ENCODE measurements at places on chromosomes 5 and 9.

DNA sequence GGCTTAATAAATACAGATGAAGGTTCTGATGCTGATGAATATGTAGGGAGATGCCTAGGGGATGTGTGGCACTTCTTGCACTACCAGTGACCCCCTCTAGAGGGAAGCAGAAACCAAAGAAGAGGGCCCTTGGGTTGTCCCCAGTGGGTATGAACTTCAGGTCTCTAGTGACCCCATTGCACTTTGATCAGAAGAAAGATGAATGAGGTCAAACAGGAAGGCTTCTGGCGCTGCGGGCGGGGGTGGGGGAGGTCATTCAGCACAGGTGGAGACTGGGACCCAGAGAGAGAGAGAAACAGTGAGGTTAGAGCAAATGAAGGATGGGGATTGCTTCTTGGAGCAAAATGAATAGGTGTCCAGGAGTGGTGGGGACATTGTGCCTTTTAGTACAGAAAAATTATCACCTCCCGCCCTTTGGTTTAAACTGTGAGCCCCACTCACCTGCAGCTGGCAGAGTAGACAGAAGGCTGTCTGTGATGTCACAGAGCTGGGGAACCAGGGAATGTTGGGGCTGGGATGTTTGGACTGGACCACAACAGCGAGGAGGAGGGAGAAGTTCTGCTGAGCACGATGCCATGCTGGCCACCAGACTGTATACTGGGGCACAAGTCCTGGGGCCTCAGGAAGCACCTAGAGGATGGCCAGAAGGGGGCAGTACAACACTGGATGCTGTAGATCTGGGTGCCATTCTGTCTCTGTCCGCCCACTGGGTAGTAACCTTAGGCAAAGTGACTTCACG is at the start of gene TEX48:
TSS of gene TEX48 (minus strand) at position 599 of the 739 bp plus-strand sequence. CDS start 10,469 bp downstream, outside the sequence.
- DNase-seq, result peak; percentile 39

DNA sequence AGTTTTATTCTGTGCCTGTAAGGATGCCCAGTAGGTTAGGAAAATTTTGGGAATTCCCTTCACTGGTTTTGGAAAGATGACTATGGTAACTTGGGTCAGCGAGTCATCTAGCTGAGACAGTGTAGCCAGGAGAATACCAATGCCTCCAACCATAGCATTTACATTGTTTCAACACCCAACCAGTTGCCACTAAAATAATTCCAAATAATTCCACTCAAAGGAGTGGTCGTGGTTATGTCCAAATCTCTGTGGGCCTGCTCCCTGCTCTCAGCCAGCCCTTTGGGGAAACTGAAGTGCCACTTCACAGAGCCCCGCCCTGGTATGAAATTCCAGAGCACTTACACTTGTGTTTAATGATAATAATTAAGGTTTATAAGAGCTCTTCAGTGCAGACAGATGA is 310.5 kb downstream of the PLK2 start:
- DNase-seq, result no peak

GRCh38 chr5:102879741-102880140 is 124.6 kb downstream of the PAM start:
- no peak for DNase-seq

DNA sequence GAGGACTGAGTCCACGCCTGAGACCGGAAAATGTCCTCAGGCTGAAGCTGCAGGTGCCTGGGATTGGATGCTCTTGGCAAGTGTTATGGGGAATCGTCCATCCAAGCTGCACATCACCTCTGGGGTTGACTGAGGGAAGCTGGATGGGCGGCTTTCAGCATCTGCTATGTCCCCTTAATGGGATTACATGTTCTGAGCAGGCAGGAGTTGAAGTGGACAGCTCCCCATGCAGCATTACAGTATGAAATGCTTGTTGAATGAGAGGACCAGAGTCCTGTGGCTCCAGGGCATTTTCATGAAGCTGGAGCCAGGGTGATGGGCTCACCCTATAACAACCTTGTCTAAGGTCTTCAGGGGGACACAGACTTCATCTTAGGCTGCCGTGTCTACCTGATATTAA is 270.9 kb downstream of the HSPA4 start:
- no peak for DNase-seq

- no peak for DNase-seq
Observed at GRCh38 chr9:101650142-101650541, 55.4 kb upstream of the PPP3R2 start.

GRCh38 chr5:105993027-105993426 is 1677.7 kb downstream of the EFNA5 start:
- no peak for DNase-seq

DNA sequence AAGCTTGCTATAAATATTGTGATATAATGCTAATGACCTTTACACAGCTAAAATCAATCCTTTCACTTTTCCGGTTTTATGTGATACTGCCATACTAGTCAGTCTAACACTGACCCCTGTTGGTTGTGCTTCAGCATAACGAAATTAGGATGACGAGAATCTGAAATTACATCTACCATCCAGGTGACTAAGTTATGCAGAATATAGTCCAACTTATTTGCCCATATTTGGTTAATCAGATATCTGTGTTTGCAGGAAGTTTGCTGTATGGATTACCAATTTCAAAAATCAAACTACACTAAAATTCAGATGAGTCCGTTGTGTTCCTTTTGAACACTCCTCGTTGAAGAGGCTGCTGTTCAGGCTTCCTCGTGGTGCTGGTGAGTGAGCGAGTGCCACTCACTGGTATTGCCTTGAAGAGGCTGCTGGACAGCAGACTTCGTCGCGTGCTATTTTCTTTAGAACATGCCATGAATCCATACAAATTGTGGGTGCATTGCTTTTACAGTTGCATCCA is 32.5 kb downstream of the TENT4A start:
- no peak for DNase-seq

DNA sequence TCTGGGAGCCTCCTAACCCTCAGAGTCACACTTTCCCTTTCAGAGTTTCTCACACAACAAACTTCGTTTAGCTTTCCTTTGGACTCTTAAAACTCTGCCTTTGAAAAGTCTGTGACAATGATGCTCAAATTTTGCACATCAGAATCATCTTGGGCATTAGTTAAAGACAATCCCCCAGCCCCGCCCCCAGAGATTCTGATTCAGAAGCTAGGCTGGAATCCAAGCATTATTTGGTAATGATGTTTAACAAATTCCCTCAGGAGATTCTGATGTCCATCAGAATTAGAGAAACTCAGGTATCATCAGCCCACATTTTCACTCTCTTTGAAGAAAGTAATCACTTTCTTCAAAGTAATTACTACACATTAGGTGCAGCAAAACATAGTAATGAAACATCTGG is 9.6 kb upstream of the PLPP1 start:
- no peak for DNase-seq

DNA sequence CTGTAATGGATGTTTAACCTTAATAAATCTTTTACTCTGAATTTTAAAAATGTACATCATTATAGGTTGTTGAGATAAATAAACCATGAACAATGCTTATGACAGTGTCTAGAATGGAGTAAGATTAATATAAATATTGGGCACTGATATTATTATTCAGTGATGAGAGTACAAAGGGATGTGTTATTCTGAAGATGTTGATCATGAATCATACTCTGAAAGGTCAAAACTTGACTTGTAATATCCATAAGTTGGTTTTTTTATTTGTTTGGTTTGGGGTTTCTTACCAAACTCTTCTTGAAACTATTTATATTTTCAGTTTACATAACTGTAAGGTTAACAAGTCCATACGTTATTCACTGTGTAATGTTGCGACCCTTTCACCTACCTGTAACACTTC is 163.2 kb downstream of the MPDZ start:
- no peak for DNase-seq

DNA sequence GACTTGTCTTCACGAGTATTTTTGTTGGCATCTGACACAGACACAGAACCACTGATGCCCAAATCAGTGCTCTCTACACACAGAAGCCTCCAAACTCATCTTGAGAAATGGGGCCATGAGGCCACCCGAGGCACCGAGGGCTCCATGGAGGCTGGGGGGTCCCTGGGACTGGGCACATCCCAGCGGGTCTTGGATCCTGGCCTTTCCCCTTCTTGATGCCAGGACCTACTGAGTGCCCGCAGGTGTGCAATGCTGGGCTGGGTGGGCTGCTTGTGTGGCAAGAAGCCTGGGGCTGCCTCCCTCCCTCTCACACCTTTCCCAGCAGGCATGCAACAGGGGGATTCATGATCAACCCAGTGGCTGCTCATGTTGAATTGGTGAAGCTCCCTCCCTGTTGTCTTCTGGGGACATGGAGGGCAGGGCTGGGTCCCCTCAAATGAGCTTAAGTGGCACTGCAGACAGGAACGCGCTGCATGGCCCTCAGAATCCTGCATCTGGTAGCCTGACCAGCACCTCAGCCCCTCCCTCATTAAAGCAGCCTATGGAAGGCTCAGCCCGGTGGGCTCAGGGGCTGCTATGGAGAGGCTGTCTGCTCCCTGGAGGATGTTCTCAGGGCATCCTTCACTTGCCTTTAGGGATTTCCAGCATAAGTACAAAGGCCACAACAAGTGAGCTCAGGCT is 63.7 kb upstream of the SIMC1 start:
- no peak for DNase-seq

DNA sequence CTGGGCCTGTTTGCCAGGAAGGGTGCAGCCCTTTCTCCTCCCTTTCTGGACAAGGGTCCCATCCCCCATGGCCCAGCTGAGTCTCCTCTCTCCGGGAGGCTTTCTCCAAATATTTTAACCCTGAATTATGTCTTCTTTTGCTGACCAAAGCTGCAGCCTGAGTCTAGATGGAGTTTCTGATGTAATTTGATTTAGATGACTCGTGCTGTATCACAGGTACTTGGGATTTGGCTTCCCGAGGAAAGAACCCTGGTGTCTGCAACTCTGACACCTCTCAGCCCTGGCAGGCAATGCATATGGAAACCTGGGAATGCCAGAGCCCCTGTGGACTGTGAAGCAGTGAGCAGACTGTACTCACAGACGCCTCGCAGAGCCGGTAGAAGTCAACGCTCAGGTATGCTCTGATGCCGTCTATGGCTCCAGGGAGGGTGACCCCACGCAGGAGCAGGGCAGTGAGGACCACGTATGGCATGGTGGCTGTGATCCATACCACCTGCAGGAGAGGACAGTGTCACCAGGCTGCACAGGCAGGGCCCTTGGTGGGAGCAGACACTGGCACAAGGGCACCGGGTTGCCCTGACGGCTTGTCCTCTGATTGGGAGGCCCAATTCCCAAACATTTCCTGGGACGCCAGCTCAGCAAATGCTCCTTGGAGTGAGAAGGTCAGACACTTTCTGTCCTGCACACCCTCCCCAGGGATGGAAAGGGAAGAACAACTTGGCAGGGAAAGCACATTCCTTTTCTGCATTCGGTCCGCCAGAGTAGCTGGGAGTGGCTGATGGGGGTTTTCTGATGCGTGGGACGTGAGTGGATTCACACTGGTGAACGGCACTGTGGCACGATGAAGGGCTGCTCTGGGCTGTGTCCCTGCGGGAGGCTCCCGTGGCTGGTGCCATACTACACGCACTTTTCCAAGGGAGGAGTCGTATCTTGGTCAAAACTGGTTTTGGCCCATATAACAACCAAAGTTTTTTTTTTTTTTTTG is 24.7 kb downstream of the SLC6A3 start:
- DNase-seq, result no peak

DNA sequence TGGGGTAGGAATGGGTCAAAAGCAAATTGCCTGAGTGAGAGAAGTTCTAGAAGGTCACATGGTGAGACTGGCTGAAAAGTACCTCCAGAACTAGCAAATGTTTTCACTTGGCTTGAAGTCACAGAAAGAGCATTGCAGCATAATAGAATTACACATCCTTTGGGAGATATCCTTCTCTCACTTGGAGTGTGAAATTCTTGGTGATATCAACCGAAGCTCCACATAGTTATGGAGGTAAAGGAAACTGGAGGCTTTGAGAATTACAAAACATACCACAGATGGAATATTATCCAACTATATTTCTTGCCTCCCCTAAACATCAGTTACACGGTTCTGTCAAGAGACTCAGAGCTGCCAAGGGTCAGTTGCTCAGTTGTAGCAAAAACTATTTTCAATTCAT is 182.4 kb downstream of the SEMA5A start:
- no peak for DNase-seq

DNA sequence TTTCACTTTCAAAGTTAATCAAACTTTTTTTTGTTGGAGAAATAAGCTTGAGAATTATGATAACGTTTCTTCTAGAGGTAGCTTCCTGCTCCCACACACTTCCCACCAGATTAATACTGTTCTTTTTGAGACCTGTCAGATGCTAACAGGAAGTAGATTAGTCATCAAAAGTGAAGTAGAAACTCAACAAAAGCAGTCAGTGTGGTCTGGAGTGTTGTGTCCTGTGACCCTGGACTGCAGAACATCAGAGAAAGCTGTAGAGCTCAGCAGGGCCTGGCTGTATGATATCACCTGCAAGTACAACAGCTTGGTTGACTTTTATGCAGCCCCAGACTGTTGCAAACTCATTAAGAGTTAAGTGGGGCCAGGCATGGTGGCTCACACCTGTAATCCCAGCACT is 495.7 kb upstream of the CYLC2 start:
- DNase-seq, result no peak

Measured in heart right ventricle (tissue), 16 donors.